IgD-negative memory B cell (primary cell): ENCODE measurements at places on chromosomes 3 and 15. TPM values are rescaled to one million over a fixed set of nuclear protein-coding genes. Genes with fewer than 3 reads are reported as not detected.

Gene CASR
- not detected for polyA plus RNA-seq

Gene GCNT3
- not detected for polyA plus RNA-seq

Gene CATSPER2
- 3.2 TPM for polyA plus RNA-seq

Gene RTP3
- not detected for polyA plus RNA-seq

Gene TM4SF4
- polyA plus RNA-seq: not detected

Gene WDR93
- polyA plus RNA-seq: not detected

Gene CD276
- not detected for polyA plus RNA-seq

Gene NRROS
- polyA plus RNA-seq: 18.9 TPM

Gene CNTN6
- polyA plus RNA-seq: not detected

Gene FGF12
- polyA plus RNA-seq: 0.38 TPM

Gene CSPG4
- polyA plus RNA-seq: not detected

Gene TLR9
- polyA plus RNA-seq: 10.4 TPM

Gene GP5
- polyA plus RNA-seq: 0.05 TPM

Gene IGF1R
- 1.8 TPM for polyA plus RNA-seq

Gene ATP2B2
- polyA plus RNA-seq: not detected

Gene COLQ
- not detected for polyA plus RNA-seq

Gene CHRM5
- polyA plus RNA-seq: not detected

Gene GPR176
- 0.46 TPM for polyA plus RNA-seq

Gene MEIS2
- not detected for polyA plus RNA-seq

Gene ZPLD1
- not detected for polyA plus RNA-seq
